ENCODE measurements at places on chromosomes 6 and 20.

DNA sequence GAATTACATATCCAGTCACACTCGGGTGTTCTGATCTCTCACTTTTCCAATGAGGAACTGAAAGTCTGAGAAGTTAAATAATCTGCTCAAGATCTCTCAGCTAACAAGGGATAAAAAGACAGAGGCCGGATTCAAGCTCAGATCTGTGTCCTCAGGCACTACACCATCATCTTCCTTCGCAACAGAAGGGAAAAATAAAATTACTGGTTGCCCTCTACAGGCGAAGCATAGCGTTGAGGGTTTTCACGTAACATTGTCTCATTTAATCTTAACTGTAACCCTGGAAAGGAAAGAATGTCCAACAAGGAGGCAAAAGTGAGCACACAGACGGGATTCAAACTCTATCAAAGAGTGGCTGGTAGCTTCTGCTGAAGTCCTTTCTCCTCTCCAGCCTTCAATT lies 67.8 kb upstream of the ANKEF1 start:
- no peak for DNase-seq

DNA sequence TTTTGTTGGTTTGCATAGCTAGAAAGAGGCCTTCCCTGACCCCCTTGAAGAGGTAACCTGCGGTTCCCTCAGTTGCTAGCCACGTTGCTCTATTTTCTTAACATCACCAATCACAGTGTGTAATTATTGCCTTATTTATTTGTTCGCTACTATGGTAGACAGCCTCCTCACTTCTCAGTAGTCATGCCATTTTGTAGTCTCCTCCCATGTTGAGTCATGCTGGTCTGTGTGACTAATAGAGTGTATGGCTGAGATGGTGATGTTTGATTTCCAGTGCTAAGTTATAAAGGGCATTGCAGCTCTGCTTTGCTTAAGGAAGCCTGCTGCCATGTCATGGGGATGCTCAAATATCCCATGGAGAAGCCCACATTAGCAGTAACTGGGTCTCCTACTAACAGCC lies 236.6 kb upstream of the CHD6 start:
- DNase-seq: no peak

GRCh38 chr6:3843379-3844096 lies 5.6 kb upstream of the FAM50B start:
- no peak for DNase-seq

GRCh38 chr6:122042380-122042779 lies 357.1 kb upstream of the HSF2 start:
- no peak for DNase-seq

DNA sequence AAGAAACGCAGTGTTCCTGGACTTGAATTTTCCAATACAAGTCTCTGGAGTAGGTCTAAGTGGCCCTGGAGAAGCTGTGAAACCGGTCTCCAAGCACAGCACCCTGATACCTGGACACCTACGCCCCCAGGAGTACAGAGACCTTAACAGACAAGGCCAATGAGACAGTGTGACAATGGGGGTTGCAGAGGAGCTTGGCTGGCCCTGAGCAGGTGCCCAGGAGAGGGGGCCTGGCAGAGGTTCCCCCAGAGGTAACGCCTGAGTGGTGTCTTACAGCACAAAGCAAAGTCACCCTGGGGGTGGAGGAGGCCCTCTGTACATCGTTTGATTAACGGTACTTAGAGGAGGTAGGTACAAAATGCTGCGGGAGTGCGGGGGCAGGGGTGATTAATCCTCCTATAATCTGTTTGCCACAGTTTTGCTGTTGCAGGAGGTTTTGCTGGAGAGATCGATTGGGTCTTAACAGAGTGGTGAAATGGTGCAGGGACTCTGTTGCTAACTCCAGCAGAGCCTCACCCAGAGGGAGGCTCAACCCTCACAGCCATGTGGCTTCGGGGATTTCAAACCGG lies 37.3 kb upstream of the APCDD1L start:
- no peak for DNase-seq

- DNase-seq: no peak
These were observed 121.0 kb upstream of the ZNF184 start for GRCh38 chr6:27593861-27594260.

GRCh38 chr20:34403063-34403827 lies 40.2 kb downstream of the ITCH start:
- DNase-seq: no peak

Measured in CD4-positive, alpha-beta T cell treated with Interleukin-6 at 100 ng/mL for 8 hours (primary cell).